ENCODE measurements at places on chromosomes 16 and 17.

GRCh38 chr17:82403662-82404660 is 14.2 kb upstream of the HEXD start:
- DNase-seq: no peak

DNA sequence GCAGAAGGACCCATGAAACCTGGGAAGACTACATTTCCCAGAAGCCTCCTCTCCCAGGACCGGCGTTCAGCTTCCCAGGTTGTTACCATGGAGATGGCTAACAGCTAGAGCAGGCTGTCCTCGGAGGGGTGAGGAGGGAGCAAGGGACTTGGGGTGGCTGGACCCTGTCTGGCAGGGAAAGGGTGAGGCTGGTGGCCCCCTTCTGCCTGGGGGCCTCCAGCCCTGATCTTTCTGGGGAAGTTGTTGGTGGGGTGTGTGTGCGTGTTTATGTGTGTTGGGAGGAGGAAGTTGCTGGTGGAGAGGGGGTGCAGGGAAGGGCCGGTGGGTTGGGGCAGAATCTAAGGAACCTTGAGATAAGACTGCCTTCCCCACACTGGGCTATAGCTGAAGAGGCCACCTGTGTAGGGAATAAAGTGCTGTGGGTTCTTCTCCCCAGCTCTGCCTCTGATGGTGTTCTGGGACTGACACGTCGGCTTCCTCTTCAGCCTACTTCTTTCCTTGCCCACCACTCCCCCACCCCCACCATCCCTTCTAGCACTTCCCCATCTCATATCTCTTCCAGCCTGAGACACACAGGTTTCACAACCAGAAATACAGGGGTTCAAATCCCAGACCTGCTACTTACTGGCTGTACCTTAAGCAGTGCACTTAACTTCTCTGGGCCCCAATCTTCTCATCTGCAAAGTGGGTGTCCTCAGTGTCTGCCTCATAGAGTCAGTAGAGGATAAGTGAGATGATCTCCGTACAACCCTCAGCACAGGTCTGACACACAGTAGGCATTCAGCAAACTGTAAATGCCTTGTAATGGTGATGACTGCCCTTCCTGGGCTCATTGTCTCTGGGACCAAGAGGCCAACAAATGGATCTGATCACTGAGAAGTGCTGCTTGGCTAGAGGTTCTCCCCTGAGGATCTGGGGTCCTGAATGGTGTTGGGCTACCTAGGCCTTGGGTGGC is at the start of gene DRC7:
TSS of gene DRC7 (plus strand) at position 82 of the 955 bp plus-strand sequence. CDS start 3,144 bp downstream, outside the sequence.
- peak; percentile 13 for DNase-seq

DNA sequence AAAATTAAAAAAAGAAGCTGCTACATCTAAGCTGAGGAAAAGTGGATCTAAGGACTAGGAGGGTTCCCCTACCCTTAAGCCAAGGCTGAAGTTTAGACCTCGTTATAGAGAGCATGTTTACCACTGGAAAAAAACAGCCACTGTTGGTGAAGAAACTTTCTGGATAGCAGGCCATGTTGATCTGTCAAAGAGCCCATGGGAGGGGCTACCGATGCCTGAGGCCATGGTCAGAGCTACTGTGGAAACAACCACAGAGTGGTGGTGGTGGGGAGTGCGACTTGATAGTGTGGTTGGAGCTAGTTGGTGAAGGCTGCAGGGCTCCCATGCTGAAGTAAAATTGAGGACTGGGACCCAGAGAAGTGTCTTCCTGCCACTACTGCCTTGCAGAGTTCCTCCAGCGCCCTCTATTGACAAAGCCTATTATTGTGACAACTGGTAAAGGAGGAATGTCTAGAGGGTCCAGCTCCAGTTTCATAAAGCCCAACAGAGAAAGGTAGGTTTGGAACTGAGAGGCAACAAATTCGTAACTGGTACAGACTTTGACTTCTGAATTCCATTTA is 12.7 kb upstream of the FAM20A start:
- peak; percentile 48 for DNase-seq

- DNase-seq: peak; percentile 87
Observed at GRCh38 chr17:45307290-45308015, 9.4 kb downstream of the MAP3K14 start.

- DNase-seq: no peak
Observed at GRCh38 chr17:68942389-68942788, 12.8 kb downstream of the ABCA8 start.

- DNase-seq: no peak
Observed at GRCh38 chr17:48715496-48716399, 6.6 kb downstream of the PRAC1 start.

DNA sequence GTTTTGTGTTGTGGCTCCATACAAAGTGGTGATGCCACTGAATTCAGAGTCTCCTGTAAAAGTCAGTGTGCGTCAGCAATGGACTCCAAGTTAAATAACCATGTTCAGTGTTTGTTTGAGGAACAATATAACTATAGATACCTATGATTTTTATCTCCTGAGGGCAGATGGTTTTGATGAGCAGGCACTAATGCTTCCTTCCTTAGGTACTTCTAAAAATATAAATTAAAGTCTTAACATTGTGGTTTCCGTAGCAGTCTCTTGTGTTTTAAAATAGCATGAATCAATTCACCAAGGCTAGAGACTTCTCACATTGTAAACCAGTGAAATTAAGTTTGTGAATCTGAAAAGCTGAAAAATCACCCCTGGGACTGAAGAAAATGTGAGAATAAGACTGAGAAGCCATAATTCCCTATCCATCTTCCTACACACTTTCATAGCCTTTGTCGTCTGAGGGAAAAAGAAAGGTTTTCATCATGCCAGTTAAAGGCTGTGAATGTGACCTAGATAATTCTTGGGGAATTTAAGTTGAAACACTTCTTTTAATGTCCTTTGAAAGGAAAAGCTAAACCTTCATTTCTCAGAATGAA is 1502.9 kb downstream of the CDH11 start:
- no peak for DNase-seq

DNA sequence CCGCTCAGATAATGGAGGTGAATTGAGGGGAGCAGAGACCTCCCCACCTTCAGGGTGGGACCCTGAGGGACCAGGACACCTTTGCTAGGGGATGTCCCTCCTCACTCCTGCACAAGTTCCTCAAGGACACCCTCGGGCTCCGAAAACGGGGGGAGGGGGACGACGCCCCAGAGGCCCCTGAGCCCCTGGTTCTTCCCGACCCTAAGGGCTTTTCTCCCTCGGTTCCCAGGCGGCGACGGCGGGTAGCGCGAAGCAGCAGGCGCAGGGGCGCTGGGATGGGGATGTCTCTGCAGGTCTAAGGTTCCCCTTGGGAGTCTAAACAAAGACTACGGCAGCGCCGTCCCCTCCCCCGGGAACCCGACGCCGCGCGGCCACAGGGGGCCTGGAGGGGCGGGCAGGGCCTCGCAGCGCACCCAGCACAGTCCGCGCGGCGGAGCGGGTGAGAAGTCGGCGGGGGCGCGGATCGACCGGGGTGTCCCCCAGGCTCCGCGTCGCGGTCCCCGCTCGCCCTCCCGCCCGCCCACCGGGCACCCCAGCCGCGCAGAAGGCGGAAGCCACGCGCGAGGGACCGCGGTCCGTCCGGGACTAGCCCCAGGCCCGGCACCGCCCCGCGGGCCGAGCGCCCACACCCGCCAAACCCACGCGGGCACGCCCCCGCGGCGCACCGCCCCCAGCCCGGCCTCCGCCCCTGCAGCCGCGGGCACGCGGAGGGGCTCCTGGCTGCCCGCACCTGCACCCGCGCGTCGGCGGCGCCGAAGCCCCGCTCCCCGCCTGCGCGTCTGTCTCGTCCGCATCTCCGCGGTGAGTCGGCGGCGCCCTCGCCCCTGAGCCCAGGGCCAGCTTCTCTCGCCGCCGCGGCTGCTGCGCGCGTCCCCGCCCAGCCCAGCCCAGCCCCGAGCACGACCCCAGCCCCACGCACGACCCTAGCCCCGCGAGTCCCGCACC is 36.7 kb upstream of the NDRG4 start:
- DNase-seq: no peak

All from fibroblast of the conjunctiva (primary cell).